Frontal cortex (tissue), 4 donors: ENCODE measurements at places on chromosomes 12 and 14.
A peak's percentile ranks its signal among the peaks of the same experiment; 100 is the strongest.

GRCh38 chr12:47394070-47394469 lies 311.8 kb downstream of the RPAP3 start:
- DNase-seq: no peak

DNA sequence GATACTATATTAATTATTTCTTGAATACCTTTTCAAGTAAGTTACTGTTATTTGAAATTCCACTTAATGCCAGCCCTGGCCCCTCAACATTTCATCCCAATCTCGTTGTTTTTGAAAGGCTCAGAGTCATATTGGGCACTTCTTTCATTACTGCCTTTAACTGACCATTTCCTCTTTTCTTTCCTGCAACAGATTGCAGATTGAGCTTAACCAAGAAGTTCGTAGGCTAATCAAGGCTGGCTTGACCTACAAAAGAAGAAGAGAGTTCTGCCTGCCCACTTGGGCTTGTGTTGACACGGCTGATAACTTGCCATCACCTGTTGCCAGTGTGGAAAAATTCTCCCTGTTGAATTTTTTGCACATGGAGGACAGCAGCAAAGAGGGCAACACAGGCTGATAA lies 91.0 kb downstream of the FLRT2 start:
- DNase-seq: no peak

- no peak for DNase-seq
Observed at GRCh38 chr12:41106315-41106714, 81.8 kb upstream of the PDZRN4 start.

GRCh38 chr12:39503439-39503838 lies 60.5 kb upstream of the KIF21A start:
- DNase-seq: no peak

- DNase-seq: peak; percentile 89
Observed at GRCh38 chr12:49347311-49348193, 864 bp downstream of the DNAJC22 start.

DNA sequence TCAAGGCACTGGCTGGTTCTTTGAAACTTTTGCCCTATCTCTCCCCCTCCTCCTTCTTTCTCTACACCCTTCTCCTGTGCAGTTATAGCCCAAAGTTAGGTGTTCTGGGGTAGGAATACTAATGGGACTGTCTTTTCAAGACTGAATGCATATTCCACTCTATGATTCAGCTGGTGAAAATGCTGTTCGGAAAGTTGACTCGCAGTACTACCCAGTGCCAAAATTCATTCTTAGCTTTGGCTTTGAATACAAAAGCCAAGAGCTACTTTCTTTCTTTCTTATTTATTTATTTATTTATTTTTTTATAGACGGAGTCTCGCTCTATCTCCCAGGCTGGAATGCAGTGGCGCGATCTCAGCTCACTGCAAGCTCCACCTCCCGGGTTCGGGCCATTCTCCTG lies 249.2 kb downstream of the ETNK1 start:
- DNase-seq: no peak

- DNase-seq: no peak
Observed at GRCh38 chr12:132071040-132071810, 72.9 kb downstream of the DDX51 start.

DNA sequence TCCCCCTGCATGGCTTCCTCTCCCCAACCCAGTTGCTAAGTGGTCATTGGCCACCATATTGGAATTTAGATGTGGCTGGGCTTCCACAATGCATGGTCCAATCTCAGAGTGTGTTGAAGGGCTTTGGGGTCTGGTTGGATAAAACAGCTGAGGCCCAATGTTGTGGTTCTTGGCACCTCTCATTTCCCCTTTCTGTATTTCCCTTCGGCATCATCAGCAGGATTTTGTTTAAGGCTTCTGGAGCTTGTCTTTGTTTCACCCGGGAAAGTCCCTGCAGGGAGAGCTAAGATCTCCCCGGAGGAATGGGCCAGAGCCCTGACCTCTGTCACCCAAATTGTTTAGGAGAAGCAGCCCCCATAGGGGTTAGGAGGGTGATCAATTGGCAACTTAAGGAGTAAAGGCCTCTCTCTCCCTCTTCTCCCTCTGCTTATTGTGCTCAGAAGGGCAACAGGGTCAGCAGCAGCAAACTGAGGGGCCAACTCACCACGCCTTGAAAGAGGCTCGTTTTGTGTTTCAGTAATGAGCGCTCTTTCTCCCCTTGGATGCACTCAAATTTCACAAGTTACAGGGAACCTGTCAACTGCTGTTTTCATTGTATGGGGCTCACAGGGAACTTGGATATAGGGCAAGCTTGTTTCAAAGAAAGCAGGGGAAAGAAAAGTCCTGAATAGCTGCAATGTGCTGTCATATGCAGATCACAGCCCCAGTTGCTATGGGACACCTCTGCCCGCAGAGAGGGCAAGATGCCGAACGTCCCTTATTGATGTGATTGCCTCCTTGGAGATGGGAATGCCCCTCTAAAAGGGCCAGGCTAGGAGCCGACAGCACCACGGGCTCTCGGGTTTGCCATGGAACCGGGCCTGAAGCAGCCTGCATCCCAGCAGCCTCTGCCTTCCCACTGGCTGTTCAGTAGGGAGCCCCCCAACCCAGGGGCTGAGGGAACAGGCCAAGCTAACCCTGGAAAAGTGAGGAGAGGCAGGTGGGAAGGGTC lies 223.7 kb downstream of the ZFP36L1 start:
- no peak for DNase-seq

DNA sequence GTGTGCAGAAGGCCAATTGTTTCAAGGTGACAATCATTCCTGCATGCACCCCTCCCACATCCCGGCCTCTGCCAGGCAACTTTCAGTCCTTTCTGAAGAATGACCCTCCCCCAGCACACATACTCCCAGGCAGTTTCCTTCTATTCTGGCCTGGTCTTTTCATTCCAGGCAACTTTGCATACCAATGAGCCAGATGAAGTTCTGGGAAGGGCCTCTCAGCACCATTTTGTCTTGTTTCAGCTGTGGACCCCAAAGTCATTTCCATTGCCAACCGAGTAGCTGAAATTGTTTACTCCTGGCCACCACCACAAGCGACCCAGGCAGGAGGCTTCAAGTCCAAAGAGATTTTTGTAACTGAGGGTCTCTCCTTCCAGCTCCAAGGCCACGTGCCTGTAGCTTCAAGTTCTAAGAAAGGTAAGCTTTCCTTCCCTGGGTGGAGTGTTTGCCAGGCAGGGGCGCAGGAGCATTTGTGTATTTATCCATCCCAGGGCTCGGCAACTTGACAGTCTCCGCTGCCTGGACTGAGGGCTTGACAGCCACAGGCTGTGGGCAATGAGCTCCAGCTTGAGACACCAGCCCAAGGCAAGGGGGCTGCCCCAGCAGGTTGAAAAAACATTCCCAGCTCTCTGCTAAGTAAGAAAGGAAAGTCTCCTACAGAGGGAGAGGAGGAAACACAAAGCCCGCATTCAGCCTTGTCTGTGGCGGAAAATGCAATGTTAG lies 16.4 kb downstream of the BCL2L14 start:
- DNase-seq: no peak

GRCh38 chr14:69715725-69716477 lies 51.0 kb upstream of the SRSF5 start:
- DNase-seq: peak; percentile 60

DNA sequence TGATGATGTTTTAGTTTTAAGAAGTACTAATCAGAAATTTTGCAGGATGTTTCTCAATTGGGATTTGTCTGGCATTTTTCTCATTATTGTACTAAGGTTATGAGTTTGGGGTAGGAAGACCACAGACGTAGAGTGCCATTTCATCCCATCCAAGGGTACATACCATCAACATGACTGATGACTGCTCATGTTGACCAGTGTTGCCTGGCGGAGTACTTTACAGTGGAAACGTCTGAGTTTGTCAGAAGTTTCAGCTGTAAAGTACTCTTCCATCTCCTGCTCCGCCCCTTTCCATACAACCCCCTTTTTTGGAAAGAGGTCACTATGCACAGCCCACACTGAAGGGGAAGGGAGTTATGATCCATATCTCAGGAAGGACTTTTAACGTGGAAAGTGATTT lies 74.2 kb downstream of the RCOR1 start:
- DNase-seq: no peak

DNA sequence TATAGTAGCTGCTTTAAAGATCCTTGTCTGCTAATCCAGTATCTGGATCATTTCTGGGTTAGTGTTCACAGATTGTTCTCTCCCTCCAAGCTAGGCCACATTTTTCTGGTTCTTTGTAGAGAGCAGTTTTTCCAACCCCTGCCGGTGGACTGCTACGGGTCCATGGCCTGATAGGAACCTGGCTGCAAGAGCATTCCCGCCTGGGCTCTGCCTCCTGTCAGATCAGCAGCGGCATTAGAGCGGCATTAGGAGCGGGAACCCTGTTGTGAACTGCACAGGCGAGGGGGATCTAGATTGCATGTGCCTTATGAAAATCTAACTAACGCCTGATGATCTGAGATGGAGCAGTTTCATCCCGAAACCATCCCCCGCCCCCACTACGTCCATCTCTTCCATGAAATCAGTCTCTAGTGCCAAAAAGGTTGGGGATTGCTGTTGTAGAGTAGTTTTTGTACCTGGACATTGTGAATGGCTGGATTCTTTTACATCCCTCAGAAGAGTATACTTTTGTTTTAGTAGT lies 50.4 kb downstream of the MYRFL start:
- DNase-seq: no peak

DNA sequence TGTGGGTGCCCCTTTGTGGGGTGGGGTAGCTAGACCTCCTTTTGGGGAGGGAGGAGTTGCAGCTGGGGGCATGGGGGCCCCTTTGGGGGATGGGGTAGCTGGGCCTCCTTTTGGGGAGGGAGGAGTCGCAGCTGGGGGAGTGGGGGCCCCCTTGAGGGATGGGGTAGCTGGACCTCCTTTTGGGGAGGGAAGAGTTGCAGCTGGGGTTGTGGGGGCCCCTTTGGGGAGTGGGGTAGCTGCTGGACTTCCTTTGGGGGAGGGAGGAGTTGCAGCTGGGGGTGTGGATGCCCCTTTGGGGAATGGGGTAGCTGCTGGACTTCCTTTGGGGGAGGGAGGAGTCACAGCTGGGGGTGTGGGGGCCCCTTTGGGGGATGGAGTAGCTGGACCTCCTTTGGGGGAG lies 7.0 kb downstream of the NACA start:
- DNase-seq: no peak

DNA sequence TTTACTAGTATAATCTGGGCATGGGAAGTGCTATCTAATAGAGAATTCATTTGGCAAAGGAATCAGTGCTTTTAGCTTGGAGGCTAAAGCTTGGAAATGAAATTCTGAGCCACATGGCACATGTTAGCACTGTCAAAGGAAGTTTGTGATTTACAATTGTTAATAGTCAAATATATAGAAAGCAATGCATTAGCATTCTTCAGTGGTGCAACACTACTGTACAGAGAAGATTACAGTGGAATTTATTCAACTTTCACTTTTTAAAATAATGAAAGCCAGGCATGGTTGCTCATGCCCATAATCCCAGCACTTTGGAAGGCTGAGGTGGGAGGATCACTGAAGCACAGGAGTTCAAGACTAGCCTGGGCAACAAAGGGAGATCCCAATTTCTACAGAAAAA lies 45.9 kb downstream of the PAX9 start:
- no peak for DNase-seq

GRCh38 chr14:89408907-89409700 lies 7.9 kb downstream of the FOXN3 start:
- DNase-seq: no peak

- DNase-seq: no peak
Observed at GRCh38 chr12:71474791-71475190, 35.2 kb downstream of the LGR5 start.

DNA sequence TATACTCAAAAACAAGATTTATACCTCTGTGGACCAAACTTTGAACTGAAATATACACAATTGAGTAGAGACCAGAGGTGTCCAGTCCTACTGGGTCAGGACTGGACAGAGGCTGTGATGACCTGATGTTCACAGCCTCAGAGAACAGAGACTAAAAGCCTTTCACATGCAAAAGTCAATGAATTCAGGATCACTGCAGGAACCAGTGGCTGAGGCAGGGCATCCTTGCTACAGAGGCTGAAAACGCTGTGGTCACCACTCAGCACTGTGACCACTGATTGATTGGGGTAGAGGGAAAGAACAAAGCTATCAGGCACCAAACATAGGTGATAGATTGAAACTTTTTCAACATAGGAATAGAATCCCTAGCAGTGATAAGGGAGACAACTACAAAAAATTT lies 25.1 kb downstream of the GRIP1 start:
- no peak for DNase-seq

DNA sequence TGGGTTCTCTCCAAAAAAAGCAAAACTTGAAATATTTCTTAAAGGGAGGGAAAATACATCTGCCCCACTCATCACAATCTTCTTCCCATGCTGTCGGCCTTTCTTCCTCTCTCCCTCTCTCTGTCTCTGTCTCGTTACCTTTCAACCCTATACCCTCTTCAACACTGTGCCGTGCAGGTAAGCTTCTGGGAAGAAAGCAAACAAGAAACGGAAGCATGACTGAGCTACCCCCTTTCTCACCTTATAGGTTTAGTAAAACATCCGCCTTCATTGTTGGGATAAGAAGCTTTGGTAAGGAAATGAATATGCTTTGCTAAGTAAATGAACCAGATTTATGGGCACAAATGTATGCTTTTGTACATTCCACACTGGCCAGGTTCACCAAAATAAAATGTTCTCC lies 63.0 kb downstream of the TMEM30B start:
- no peak for DNase-seq

GRCh38 chr14:32826404-32827082 lies 112.1 kb upstream of the NPAS3 start:
- DNase-seq: no peak

GRCh38 chr12:25719505-25719904 lies 166.4 kb upstream of the LMNTD1 start:
- DNase-seq: no peak

DNA sequence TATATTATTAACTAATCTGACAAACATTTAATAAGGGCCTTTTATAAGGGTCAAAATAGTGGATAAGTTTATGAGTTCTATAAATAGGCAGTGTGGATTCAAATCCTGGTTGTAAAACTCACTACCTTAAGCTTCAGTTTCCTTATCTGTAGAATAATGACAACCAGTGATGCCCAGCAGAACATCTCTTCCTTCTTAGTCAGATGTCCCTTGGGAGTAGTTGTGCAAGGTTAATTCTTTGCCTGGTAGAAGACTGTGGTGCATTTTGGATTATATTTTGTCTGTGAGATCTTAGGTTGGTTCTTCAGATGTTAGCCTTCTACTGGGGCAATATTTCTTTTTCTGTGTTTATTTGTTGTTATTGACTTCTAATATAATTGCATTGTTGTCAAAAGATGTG lies 59.5 kb downstream of the ARID2 start:
- DNase-seq: no peak

DNA sequence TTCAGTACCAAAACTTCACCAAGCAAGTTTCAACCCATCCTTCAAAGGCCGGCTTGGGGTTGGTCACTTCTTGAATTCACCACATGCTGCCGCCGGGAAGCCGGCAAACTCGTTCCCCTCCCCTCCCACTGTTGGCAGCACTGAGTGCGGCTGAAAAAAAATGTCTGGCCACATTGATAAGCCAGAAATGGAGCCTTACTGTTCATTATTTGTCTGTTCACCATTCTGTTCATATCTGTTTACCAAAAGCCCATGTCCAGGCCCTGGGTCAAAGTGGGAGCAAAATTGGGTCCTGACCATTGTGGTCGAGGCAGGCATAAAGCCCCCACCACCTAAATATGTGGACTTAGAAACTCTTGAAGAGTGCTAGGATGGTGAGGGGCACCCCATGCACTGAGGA lies 7.3 kb upstream of the HSP90AA1 start:
- no peak for DNase-seq
